ENCODE measurements at places on chromosomes 1 and 21.
A peak's percentile ranks its signal among the peaks of the same experiment; 100 is the strongest.

GRCh38 chr1:175054736-175055135, 12.9 kb upstream of the TNN start:
- no peak for DNase-seq

DNA sequence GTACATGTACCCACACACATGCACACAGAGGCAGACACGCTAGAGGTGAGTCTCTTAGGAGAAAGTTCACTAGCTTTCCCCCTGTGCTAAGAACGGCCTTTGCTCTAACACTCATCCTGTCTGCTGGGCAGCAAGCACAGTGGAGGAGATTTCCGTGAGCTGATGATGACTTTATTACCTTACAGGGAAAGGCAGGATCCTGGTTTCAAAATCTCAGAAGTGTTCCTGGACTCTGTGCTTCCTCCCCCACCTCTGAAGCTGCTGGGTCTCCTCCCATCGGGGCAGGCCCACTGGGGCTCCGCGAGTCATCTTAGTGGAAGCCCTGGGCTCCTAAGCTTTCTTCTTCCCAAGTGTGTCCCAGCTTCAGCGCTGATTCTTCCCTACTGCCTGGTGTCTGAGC, 2.7 kb downstream of the FAM3B start:
- DNase-seq: no peak

- no peak for DNase-seq
Measured at GRCh38 chr1:22273686-22274681, 131.1 kb upstream of the WNT4 start.

GRCh38 chr1:203523667-203524066, 29.7 kb downstream of the OPTC start:
- no peak for DNase-seq

DNA sequence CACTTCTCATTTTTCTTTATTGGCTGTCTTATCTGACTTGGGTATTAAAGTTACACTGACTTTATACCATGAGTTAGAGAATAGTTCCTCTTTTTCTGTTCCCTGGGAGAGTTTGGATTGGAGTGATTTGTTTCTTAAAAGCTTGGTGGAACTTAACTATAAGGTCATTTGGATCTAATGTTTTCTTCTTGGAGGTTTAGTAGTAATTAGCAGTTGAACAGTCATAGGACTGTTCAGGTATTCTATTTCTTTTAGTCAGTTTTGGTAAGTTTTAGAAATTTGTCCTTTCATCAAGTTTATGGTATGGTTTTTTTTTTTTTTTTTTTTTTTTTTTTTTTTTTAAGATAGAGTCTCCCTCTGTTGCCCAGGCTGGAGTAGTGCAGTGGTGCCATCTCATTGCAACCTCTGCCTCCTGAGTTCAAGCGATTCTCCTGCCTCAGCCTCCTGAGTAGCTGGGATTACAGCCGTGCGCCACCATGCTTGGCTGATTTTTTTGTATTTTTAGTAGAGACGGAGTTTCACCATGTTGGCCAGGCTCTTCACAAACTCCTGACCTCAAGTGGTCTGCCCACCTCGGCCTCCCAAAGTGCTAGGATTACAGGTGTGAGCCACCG, 6.3 kb downstream of the TTC3 start:
- DNase-seq: no peak

- no peak for DNase-seq
Measured at GRCh38 chr1:48006264-48006663, 9.1 kb upstream of the TRABD2B start.

- DNase-seq: no peak
Measured at GRCh38 chr1:65965112-65965996, 172.7 kb downstream of the PDE4B start.

DNA sequence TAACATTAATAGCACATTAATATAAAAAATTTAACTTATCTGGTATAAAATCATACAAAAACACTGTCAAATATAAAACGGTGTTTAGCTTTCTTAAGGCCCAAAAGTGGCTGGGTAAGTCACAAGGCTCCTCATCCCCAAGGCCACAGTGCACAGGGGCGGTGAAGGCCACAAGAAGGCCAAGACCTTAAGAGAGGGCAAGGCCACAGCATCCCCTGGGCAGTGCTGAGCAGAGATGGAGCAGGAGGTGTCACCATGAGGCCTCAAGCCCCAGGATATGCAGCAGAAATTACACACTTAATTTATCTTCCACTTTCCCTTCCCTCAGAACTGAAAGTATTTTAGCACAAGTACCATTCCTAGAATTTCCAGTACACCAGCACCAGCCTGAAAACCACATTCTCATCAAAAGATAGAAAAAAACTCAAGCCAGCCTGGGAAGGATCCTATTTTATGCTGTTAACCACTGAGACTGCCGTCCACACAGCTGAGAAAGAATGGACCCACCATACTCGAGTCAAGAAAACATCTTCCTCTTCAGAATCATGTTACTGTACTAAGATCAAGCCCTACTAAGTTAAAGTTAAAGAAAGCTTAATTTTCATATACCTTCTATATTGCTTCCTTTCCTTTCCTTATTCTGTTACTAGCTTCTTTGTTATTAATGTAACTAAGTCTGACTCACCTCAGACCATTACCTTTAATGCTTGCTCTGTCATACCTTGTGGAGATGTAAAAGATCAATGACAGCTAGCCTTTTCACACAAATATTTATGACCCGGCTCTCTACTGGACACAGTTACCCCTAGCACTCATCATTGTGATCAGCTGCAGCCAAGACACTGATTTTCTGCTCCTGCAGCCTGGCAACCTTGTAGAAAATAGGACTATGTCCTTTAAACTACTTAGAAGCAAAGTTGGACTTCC, 26.4 kb upstream of the FMO1 start:
- DNase-seq: no peak

DNA sequence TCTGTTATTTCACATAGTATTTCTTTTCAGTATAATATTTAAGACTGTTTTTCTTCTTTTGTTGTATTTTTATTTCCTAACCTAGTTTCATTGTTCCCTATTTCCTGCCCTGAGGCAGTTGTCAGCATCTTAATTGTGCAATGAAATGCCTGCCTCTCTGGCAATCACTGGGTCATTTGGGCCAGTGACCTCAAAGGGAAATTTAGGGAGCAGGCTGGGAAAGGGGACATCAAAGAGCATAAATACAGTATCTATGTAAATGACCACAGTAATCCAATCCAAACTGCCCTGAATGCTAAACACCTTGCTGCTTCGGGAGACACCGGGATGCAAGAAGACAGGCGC, 147.8 kb downstream of the TLR5 start:
- no peak for DNase-seq

DNA sequence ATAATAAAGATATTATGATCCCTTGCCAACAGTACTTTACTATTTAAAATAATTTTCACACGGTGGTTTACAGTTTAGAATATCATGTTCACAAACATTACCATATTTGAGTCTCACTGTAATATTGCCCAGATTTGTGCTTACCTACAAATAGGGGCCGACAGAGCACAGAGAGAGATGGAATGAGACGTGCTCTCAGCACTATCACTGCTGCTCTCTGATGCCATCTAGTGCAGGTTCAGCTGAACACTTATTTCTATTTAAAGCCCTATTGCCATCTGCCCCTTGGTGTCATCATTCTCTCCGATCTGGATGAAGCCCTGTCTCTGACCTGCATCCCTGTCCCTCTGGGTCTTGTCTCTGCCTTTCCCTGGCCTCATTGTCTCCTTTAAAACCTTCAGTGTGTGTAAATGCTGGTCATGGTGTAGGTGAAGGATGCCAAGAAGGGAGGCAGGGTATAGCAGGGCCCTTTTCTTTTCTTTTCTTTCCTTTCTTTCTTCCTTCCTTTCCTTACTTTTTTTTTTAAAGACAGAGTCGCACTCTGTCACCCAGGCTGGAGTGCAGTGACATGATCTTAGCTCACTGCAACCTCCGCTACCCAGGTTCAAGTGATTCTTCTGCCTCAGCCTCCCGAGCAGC, 6.9 kb upstream of the GPATCH4 start:
- peak; percentile 86 for DNase-seq

- DNase-seq: no peak
Measured at GRCh38 chr21:29909571-29909970, 30.2 kb downstream of the GRIK1 start.

DNA sequence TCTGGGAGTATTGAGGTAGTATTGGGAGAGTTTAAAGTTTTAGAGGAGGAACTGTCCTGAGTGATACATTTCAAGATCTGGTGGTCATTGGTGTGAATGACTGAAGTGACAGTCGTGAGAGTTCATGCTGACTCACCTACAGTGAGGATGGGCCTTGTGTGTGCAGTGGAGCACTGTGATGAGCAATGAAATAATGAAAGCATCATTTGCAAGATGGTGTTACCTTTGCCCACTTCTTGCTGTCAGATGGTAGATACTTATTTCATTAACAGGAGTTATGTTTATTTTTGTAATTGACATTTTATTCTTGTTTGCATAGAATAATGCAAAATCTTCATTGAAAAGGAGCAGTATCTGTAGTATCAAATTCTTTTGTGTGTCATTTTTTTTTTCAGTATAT, 29.0 kb downstream of the POU2F1 start:
- no peak for DNase-seq

DNA sequence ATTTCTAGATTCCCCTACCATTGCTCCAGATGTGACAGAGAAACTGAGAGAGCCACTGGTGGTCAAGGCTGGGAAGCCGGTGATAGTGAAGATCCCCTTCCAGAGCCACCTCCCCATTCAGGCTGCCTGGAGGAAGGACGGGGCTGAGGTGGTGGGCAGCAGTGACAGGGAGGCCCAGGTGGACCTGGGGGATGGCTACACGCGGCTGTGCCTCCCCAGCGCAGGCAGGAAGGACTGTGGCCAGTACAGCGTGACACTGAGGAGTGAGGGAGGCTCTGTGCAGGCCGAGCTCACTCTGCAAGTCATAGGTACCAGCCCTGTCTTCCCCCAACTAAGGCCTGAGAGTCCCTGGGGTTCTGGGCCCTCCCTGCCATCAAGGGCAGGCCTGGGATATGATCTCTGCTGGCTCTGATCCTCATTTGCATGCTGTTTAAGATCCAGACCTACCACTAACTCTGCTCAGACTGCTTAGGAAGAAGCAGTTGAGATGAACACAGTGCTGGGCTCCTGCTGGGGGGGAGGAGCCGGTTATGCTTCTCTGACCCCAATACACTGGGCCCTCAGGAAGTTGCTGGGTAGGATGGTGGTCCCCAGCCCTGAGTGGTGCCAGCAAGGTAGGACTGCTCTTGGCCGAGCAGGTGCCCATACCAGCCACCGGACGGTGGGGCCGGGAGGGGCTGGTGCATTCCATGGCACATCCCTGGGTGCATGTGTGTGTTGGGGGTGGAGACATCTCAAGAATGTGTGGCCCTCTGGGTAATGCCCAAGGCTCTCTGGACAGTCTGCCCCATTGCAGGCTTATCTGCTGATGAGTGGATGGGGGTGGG, 25.1 kb downstream of the IGFN1 start:
- no peak for DNase-seq

GRCh38 chr1:183632964-183633363, 2.6 kb downstream of the ARPC5 start:
- no peak for DNase-seq

GRCh38 chr1:225750875-225751824, 26.5 kb upstream of the SRP9 start:
- DNase-seq: no peak

GRCh38 chr1:163523375-163524029, 201.7 kb downstream of the NUF2 start:
- peak; percentile 78 for DNase-seq

DNA sequence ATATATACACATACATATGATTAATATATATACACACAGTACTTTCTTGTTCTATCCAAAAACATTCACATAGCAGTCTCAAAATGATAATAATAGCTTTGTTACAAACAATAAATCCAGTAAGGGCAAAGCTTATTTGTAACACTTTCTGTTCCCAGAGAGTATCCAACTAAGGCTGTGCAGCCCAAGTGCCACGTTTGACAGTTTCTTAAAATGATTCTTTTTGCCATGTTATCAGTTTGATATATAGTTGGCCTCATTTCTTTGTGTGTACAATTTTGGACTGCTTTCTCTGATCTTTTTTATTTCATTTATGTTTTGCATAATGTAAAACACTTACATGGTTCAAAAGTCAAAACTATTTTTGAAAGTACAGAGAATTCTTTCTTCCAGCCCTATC, 11.8 kb downstream of the KCNE1 start:
- no peak for DNase-seq

- DNase-seq: no peak
Measured at GRCh38 chr1:170198090-170198489, 52.3 kb downstream of the NTMT2 start.

GRCh38 chr1:246674049-246674448, 50.2 kb upstream of the SCCPDH start:
- no peak for DNase-seq
